Stimulated activated CD8-positive, alpha-beta memory T cell treated with anti-CD3 and anti-CD28 coated beads, Interleukin-7, amount 100 ng/mL, for 4 hours (primary cell): ENCODE measurements at places on chromosomes 2 and 18.

DNA sequence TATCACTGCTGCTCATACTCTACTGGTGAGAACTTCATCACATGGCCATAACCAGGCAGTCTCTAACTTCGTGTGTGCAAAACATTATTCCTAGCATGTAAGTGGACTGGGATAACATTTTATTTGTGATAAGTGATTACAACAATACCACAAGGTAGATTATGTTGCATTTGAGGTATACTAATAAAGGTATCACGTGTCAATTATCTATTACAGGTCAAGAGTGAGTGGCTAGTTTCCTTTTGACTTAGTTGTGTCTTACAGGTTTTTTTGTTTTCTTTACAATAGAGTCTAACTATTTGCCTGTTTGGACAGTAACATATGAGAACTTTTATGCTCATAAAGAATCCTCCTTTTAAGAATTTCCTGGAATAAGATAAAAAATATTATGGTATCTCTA is 67.2 kb upstream of the DSC1 start:
- no peak for DNase-seq

GRCh38 chr2:198045227-198045626 is 240.8 kb downstream of the PLCL1 start:
- DNase-seq = no peak

GRCh38 chr2:140905083-140905781 is 1225.6 kb downstream of the LRP1B start:
- no peak for DNase-seq

- no peak for DNase-seq
These were observed 50.2 kb upstream of the MRPL33 start for GRCh38 chr2:27721335-27721734.

DNA sequence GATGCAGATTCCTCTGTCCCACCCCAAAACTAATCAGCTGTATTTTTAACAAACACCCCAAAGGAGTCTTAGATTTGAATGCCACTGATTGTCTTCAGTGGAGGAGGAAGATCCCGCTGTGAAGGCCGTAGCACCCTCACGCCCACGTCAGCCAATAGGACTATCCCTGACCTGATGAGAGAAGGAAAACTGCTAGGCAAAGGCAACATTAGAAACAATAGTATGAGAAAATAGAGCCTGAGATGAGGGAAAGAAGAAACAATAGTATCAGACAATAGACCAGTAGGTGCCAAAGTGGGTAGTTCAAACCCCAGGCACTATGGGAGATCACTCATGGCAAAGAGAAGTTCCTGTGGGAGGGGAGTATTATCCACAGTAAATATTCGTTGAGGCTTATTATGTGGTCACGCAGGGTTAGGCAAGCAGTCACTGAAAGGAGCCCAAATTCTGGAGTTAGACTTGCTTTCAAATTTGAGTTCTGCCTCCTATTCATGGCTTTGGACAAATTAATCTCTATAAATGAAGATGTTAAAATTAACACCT is 2.8 kb downstream of the PCBP1 start:
- no peak for DNase-seq

DNA sequence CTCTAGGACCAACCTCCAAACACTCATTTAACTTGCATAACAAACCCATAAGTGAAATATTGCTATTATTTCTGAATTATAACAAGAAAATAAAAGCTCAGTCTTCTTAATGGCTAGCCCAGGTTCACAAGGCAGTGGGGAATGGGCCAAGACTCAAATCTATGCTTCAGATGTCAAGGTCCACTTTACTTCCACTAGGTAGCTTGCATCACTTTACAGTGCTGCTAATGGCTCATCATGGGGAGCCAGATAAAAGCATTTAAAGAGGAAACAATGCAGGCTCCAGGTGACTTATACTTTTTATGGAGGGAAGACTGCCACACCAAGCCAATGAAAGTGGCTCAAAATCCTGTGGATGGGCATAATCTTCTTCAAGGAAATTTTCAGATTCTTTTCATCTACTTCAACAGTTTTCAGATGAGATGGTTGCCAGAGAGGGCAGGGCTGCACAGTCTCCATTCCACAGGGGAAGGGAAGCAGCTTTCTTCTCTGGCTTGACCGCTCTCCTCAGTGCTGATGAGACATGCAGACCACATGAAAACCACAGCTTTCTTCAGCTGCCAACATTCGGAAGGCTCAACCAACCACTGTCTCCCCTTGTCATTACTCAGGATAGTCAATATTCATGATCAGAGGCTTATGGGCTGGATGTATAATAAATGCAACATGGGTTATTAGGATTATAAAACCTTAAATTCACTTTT is 361.9 kb upstream of the MEX3C start:
- no peak for DNase-seq

- DNase-seq = no peak
These were observed 47.0 kb downstream of the ACKR3 start for GRCh38 chr2:236616624-236617023.

GRCh38 chr2:201955231-201955630 is 78.4 kb upstream of the FZD7 start:
- no peak for DNase-seq

DNA sequence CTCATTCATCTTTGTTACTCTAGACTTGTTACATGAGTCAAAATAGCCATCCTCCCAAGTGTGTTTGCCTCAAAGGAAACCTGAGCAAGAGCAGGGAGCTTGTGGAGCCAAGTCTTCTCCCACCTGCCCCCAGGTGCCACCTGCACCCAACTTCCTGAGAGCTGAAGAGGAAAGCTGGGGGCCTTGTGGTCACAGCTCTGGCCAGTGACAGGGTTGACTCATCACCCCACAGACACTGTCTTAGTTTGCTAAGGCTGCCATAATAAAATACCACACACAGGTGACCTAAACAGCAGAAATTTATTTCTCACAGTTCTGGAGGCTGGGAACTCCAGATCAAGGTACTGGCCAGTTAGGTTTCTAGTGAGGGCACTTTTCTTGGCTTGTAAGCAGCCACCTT is 99.6 kb downstream of the TPGS2 start:
- no peak for DNase-seq

DNA sequence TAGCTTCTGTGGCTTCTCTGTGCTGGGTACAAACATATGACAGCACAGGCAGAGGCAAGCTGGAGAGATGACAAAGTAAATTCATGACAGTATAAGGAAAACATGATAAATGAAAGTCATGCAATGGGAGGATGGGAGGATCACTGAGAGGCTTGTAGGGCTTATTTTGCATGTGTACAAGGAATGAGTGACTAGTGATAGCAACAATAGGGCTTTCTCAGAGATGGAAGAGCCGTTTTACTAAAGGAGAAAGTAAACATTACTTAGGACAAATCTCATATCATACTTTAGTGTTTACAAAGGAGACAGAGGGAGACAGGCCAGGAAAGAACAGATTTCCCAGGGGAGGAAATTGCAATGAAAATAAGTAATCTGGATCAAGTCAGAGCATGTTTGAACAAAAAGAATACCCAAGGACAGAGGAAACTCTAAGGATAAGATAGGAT is 82.5 kb upstream of the RBMS1 start:
- no peak for DNase-seq

- DNase-seq = no peak
These were observed 48.9 kb upstream of the STPG4 start for GRCh38 chr2:47203995-47204394.
